ENCODE measurements at places on chromosomes 6 and 20.
A peak's percentile ranks its signal among the peaks of the same experiment; 100 is the strongest.

- no peak for DNase-seq
Measured at GRCh38 chr6:143936778-143937667, 71.0 kb downstream of the PLAGL1 start.

GRCh38 chr6:11437824-11438459 is 99.6 kb upstream of the TMEM170B start:
- DNase-seq: no peak

- no peak for DNase-seq
Measured at GRCh38 chr20:49851991-49852390, 39.4 kb downstream of the SLC9A8 start.

GRCh38 chr6:23137611-23138010 is 568.2 kb downstream of the HDGFL1 start:
- DNase-seq: no peak

DNA sequence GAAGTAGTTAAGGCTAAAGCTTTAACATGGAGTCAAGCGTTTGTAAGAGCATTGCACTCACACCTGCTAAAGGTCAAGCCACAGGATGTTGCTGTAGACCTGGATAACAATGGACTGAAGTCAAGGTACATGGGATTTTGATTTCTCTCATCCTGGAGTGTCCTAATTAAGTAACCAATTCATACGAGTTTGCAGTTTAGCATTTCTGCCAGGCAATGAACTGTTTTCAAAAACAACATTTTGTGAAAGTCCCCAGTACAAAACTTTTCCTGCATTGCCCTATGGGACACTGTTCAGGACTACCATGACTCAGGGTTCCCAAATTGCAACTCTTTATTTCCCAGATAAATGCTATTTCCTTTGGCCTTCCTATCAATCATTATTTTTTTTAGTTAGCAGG is 17.4 kb upstream of the SIRPB1 start:
- no peak for DNase-seq

GRCh38 chr20:63055575-63056235 is 48.9 kb upstream of the BHLHE23 start:
- DNase-seq: no peak

GRCh38 chr20:2729251-2729713 is 36.7 kb downstream of the EBF4 start:
- no peak for DNase-seq

DNA sequence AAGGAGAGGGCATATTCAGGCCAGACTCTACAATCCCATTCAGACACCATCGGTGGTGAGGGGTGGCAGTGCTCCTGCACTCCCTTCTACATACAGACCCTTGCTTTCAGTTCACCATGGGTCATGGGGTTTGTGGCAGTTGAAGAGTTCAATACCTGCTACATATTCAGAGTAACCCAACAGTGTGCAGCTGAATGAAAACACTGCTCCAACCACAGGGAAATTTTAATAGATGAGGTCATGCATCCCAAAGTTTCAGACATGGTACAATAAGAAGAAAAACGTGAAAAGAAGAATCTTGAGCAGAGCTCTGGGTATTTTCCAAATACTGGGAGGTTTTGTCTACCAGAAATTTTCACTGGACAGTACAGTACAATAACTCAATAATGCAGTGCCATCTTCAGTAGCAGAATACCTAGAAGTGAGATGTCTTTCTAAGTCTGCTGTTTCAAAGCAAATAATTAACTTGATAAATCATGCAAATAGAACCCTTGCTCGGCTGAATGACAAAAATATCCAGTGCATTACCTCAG is 162.1 kb downstream of the PTPRK start:
- no peak for DNase-seq

DNA sequence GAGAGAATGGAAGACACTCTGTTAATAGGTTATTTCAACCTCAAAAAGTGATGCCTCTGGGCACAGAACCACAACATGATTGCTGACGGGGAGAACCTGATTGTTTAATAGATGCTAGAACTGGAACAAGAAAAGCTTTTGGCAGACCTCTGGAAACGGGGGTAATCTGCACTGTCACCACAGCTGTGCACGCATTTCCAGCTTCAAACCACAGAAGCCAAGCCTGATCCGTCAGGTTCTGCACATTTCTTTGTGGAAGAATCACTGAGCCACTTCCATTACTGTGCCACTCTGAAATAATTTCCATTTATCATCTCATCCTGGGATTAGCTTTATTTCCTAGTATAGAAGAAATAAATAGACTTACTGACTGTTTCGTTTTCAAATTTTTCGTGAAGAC is 309.3 kb downstream of the FARS2 start:
- no peak for DNase-seq

GRCh38 chr20:60427516-60427915 is 469.3 kb downstream of the CDH26 start:
- no peak for DNase-seq

- no peak for DNase-seq
Measured at GRCh38 chr6:53528107-53528506, 16.8 kb downstream of the GCLC start.

DNA sequence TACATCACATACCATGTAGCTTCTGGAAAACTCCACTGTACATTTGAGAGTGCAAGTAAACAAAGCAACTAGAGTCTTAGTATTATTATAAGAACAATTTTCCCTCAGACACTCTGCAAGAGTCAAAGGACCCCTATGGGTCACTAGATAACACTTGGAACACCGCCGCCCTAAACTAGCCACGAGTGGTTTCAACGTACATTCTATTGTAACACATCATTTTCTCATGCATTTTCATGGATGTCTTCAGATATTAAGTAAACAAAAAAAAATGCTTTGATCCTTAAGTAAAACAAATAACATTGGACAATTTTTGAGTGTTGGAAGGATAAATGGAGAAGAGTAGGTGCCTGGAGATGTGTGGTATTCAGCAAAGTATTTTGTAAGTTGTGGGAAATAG is 3.2 kb upstream of the RNF146 start:
- no peak for DNase-seq

DNA sequence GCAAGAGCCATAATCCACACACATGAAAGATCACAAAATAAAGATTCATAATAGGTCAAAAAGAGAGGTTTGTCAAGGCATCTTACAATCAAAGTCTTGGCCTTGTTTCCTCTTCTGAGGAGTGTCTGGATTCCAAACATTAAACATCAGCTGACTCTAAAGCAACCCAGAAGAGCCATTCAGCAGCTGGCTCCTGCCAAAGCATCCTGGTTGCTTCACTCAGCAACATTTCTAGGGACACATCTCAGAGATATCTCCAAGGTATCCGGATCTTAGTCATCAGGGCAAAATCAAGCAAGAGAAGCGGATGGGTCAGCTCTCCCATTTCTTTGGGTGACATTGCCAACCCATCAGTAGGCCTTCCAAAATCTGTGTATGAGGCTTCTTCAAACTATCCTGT is 139.6 kb downstream of the KIF6 start:
- no peak for DNase-seq

- no peak for DNase-seq
Measured at GRCh38 chr6:10534419-10534762, 13.2 kb downstream of the GCNT2 start.

- no peak for DNase-seq
Measured at GRCh38 chr6:19714434-19715166, 122.6 kb upstream of the ID4 start.

GRCh38 chr6:149266659-149267058 is 50.9 kb upstream of the TAB2 start:
- no peak for DNase-seq

- DNase-seq: no peak
Measured at GRCh38 chr6:167676666-167677421, 149.9 kb upstream of the AFDN start.

- DNase-seq: peak; percentile 50
Measured at GRCh38 chr20:17969278-17969883, 563 bp downstream of the MGME1 start.

DNA sequence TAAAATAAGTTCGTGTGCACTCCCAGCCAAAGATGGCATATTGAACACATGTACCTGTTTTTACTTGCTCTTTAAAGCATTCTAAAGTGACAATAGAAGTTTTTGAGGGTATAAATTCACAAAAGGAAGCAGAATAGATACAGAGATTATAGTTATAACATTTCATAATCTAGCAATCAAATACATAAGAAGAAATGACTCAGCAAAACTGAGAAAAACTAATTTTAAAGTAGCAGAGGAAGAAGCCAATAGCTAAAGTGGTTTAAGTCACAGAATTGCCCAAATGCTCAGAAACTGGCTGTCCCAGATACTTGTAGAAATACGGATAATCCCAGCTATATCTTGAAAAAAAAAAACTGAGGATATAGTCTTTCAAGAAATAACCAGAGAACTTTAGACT is 49.2 kb upstream of the TBC1D32 start:
- DNase-seq: no peak

DNA sequence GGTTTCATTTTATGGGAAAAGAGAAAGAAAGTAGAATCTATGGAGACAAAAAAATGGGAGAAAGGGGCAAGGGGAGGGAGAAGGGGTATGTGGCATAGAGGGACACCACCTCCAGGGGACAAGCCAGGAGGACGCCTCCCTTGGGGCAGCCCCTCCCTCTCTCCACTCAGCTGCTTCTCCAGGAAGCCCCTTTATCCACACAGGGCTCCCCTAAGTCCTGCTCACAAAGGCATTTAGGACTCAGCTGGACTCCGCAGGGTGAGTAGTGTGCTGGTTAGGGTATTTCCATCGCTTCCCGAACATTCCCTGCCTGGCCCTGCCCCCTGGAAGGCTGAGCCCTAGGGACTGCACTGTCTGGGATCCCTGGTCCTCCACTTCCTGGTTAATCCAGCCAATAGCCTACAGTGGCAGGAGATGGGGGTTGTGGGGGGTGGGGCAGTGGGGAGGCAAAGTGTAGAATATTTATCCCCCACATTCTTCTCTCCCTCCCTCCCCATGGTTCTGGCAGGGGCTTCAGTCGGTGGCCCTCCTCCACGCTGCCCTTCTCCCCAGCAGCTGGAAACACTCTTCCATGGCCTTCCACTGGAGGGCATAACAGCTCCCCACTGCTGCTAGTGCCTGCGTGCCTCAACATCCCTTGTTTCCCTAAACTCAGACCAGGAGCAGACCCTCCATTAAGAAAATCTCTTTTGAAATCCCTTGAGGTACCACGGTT is 84.8 kb downstream of the SNX5 start:
- no peak for DNase-seq

DNA sequence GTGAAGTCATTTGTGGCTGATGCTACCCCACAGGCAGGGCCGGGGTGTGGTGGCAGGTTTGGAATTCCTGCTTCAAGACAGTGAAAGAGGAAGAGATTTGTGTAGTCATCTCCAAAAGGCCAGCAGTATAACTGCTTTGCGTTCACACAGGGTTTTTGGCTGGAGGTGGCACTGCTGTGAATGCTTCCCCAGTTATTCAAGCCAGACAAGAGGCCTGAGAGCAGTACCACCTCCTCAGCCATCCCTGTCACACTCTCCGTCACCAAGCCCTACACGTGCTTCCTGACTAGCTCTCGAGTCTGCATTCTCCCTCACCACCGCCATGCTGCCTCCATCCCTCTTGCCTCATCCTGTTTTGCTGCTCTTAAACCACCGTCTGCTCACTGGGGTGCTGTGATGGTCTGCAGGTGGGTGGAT is 23.9 kb downstream of the ARMC2 start:
- no peak for DNase-seq

- DNase-seq: no peak
Measured at GRCh38 chr20:10609276-10609675, 64.5 kb downstream of the JAG1 start.

- DNase-seq: no peak
Measured at GRCh38 chr6:84707171-84707570, 57.2 kb downstream of the TBX18 start.

- DNase-seq: no peak
Measured at GRCh38 chr20:41905199-41905598, 287.0 kb upstream of the CHD6 start.

- no peak for DNase-seq
Measured at GRCh38 chr6:137846772-137847313, 20.2 kb upstream of the TNFAIP3 start.

GRCh38 chr6:14638906-14639761 is 521.6 kb downstream of the CD83 start:
- DNase-seq: no peak

DNA sequence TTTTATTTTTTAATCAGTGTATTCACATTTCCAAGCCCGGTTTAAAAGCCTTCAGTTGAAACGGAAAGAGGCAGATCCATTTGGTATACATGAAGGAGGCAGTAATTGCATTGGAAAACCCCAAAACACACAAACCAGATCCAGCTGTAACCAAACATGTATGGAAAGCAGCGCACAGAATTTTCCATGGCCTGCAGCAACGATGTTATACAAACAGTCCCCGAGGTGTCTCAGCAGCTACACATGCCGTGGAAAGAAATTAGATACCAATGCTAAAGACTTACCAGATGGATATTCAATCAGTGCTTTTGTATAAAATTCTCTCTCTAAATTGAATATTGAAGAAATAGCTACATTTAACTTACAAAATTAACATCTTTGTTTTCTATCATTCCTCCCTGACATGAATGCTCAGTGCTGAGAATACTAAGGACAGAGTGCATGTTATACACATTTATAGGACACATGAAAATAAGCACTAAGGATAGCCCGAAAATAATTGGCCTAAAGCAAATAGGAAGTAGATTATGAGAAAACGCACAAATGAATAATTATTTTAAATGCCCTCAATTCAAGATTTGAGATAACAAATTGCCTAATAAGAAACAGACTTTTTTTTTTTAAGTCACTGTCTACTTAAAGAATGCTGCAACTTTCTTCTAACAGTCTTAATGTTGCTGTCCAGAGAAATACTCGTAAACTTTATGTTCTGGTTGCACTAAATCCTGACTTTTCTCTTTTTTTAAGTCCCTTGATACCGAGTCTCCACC is 713.1 kb downstream of the HDGFL1 start:
- no peak for DNase-seq

DNA sequence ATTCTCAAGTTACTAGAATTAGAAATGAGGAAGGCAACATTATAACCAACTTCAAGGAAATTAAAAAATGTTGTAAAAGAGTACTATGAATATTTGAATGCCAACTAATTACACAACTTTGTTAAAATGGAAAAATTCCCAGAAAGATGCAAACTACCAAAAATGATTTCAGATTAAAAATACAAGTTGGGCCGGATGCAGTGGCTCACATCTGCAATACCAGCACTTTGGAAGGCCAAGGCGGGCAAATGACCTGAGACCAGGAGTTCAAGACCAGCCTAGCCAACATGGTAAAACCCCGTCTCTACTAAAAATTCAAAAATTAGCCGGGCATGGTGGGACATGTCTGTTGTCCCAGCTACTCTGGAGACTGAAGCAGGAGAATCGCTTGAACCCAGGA is 874.2 kb upstream of the GJE1 start:
- no peak for DNase-seq

DNA sequence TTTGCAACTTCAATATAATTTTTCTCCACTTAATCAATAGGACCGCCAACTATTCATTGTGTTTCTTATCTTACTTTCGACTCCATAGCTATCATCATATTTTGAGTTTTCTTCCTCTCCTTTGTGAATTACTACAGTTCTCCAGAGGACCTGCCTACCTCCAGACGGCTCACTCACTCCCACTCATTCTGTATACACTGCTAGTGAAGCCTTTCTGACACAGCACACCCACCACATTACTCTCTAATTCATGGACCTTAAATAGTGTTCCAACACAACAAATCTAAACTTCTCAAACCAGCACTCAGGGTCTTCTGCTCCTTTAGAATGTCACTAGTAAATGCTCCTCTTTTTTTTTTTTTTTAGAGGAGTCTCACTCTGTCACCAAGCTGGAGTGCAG is 23.8 kb downstream of the FKBP5 start:
- DNase-seq: no peak

GRCh38 chr20:25508083-25508770 is 77.1 kb downstream of the NINL start:
- DNase-seq: no peak

GRCh38 chr6:5592886-5593519 is 331.7 kb downstream of the FARS2 start:
- no peak for DNase-seq

GRCh38 chr6:154604119-154604518 is 93.6 kb upstream of the CNKSR3 start:
- no peak for DNase-seq

Data from activated T-cell treated with anti-CD3 and anti-CD28 coated beads, Interleukin-2, amount 50 U/mL, for 72 hours (primary cell).